ENCODE measurements at places on chromosomes 3 and 15.

- DNase-seq, result no peak
These were observed 213.0 kb upstream of the FEZF2 start for GRCh38 chr3:62586356-62586755.

- DNase-seq, result no peak
These were observed 67.3 kb downstream of the ATG7 start for GRCh38 chr3:11339541-11339940.

DNA sequence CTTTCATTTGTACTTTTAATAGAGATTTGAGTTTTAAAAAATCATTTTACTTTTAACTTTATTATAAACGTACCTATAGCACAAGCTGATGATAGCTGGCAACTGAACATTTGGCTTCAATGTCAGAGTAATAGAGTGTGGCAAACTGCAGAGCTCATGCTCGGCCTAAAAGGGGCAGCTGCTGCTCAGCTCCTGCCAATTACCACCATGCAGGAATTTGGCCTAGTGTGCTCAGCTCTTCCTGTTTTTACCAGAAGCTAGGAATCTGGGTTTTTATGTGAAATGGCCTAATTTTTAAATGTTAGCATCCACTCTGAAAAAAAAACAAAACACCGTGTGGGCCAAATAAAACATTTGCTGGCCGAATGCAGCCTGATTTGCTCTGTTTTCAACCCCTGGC, 1.8 kb downstream of the IFT122 start:
- DNase-seq, result no peak

DNA sequence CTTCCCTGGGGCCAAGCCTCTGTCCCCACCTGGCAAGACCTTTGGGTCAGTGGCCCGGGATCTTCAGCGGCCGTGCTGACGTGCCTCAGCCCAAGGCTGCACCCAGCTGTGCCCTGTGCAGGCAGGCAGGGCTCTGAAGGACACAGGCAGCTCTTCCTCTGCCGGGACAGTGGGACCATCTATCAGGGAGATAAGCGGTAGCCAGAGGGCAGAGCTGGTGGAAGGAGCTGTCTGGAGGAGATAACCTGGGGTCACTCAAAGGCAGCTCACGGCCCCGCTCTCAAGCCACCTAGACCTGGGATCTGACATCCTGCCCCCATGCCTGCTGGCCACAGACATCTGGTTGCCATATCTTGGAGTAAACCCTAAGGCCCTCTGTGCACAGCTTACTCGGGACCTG, 27.3 kb downstream of the DUSP7 start:
- no peak for DNase-seq

DNA sequence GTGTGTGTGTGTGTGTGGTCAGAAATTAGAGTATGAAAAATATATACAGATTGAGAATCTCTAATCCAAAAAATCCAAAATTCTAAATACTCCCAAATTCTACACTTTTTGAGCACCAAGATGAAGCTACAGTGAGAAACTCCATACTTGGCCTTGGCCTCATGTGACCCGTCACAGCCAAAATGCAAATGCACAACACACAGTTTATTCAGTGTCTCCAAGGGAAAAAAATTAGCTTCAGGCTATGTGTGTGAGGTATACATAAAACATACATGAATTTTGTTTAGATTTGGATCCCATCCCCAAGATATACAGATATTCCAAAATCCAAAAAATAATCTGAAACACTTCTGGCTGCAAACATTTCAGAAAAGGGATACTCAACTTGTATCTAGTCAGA, 33.2 kb upstream of the OSTN start:
- no peak for DNase-seq

- no peak for DNase-seq
These were observed 87.1 kb downstream of the ARNT2 start for GRCh38 chr15:80491163-80491847.

- DNase-seq, result no peak
These were observed 69.8 kb upstream of the BLM start for GRCh38 chr15:90647326-90647725.

GRCh38 chr3:183296944-183297343, 43.9 kb downstream of the B3GNT5 start:
- no peak for DNase-seq

DNA sequence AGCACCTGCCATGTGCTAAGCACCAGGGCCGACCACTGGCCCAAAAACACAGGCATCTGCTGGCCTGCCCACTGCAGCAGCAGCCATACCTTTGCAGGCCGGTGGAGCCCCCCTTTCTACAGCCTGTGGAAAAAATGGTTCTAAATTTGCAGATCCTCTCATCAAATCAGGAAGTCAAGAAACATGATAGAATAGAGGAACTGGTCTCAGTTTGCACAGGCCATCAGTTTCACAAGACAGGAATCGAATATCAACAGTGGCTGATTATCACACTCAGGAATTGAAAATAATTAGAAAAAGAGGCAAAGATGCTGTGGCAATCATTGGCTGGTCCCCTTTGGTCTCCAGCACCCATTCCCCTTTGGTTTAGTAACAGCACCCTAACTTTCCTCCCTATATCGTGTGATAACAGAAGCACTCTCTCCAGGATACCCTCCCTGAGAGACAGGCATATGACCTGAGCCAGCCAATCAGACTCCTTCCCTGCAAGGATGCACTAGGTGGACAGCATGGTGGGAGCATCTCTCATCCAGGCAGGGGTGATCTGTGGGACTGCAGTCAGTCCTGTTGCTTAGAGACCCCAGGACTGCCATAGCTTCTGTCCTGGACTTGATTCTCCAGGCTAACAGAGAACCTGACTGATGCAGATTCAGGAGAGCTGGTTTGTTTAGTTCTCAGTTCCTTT, 3.5 kb upstream of the PAK6 start:
- DNase-seq, result no peak

GRCh38 chr3:196197524-196197923, 13.7 kb downstream of the ZDHHC19 start:
- DNase-seq, result no peak

DNA sequence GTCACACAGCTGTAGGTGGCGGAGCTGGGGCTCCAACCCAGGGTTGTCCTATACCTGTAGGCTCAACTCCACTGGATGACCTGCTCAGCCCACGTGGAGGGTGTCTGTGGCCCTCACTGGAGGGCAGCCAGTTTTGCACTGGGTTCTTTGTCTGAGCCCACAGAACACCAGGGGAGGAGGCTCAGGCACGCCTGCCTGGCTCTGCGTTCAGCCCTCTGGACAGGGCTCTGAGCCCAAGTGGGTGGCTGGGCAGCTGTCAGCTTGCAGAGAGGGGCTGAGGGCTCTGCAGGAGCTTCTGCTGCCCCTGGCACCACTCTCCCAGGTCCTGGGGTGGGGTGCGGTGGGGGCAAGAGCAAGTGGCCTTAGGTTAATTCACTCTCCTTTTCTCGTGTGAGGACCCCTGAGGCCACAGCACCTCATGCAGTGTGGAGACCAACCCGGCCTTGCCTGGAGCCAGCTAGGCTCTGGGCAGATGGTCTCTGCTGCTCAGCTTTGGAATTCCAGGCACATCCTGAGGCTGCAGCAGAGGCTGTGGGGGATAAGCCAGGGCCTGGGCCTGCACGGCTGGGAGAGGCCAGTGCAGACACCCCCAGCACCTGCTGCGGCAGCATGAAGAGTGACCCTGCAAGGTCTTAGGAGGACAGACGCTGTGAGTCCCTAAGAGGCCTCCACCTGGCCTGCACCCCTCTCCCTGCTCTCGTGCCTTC, 23.5 kb downstream of the DUSP7 start:
- no peak for DNase-seq

- no peak for DNase-seq
These were observed 40.9 kb downstream of the ACAP2 start for GRCh38 chr3:195401943-195402342.

DNA sequence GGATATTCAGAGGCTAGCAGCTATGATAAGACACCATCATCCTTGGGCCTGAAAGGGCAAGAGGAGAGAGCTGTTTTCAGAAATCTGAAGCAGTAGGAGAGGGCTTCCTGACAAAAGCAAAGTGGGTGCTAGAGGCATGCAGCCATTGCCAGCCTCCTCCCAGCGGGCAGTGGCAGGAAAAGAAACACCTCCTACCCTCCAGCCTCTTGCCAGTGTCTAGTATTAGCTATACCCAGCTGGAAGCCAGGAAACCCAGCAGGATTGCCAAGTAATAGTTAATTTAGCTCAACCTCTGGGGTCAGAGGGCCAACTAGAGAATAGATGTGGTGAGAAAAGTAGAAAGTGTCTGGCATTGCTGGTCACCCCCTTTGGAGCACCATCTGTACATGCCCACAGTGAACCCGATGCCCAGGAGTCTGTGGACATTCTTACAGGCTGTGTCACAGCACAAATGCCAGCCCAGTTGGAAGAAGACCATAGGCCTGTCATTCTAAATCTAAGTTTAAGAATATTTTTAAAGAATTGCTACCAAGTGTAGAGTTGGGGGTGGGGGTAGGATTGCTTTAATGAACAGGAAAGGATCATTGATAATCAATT, 85.3 kb downstream of the HCN4 start:
- no peak for DNase-seq

DNA sequence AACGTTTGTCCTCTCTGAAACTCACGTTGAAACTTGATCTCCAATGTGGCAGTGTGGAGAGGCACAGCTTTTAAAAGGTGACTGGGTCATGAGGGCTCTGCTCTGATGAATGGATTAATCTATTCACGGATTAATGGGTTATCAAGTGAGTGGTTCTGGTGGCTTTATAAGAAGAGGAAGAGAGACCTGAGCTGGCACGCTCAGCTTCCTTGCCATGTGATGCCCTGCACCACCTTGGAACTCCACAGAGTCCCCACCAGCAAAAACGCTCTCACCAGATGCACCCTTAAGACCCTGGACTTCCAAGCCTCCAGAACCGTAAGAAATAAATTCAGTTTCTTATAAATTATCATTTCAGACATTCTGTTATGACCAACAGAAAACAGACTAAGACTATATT, 2.6 kb downstream of the PPP1R2 start:
- no peak for DNase-seq

DNA sequence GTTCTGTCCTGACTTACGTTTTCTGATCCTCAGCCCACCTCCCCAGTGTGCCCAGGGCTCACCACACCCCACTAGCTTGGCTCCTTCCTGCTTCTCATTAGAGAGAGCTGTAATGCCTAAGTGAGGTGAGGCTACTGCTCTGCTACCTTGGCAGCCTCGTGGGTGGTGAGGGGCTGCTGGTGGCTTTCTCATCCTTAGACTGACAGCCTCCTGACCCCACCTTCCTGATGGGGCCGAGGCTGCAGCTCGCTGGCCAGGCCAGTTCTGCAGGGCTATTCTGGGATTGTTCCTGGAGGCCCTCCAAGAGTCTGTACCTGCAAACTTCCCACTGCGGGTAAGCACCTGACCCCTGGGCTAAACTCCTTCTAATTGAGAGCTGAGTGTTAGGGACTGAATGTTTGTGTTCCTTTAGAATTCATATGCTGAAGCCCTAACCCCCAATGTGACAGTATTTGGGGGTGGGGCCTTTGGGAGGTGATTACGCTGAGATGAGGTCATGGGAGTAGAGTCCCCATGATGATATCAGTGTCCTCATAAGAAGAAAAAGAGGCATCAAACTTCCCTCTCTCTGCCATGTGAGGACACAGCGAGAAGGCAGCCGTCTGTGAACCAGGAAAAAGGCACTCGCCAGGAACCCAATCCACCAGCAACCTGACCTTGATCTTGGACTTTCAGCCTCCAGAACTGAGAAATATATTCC, 38.1 kb upstream of the IQSEC1 start:
- DNase-seq, result no peak

DNA sequence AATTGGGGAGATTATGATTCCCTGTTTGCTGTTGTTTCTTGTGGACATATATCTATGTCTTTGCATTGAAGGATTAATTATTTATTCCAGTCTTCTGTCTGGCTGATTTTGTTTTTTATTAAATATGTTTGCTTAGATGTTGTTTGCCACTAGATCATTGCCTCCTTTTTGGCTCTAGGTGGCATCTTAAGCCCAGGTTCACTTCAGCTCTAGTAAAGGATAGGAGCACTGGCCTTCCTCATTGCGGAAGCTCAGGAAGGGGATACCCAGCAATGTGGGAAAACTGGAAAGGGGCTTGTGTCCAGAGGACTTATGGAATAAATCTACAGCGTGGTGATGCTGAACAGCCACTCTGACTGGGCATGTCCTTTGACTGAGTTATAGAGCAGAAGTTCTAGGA, 821.6 kb downstream of the PDCD6IP start:
- DNase-seq, result no peak

DNA sequence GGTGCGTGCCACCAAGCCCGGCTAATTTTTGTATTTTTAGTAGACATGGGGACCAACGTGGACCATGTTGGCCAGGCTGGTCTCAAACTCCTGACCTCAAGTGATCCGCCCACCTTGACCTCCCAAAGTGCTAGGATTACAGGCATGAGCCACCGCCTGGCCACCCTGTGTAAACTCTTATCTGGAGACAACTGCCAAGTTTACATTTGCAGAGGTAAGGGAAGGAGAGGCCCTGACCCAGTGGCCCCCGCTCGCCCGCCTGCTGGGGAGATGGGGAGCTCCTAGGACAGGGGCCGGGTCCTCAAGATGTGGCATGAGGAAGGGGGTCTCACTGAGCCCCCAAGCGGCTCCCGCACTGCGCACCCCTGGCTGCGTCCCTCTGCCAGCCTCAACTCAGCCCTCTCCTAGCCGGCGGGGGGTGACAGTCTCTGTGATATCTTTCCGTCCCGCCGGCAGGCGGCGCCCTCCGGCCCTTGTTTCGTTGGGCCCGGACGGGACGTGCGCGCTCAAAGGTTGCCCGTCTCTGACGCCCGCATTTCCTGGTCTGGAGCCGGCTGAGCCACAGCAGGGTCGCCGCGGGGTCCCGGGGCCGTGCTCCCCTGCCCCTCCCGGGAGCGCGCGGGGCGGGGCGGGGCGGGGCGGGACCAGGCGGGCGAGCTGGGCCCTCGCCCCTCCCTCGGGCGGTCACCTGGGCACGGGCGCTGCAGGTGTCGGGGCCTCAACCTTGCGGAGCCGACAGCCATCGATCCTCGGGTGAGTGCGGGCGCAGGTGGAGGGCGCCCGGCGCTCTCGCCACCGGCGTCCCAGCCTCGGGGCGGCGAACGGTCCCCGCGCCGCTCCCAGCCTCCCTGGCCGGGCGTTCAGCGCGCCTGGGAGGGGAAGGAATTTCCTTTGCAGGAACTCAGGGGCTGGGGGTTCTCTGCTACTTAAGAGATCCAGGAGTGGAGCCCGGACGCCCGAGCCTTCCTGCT, at the start of gene GPR160:
Gene GPR160 (plus strand): TSS at position 533 of the 971 bp plus-strand sequence. CDS start 45,978 bp downstream, outside the sequence.
- DNase-seq, result peak; percentile 68

- DNase-seq, result peak; percentile 21
These were observed 352.4 kb upstream of the ARHGEF26 start for GRCh38 chr3:153768561-153769469.

- no peak for DNase-seq
These were observed 147.6 kb upstream of the HACD2 start for GRCh38 chr3:123732447-123732846.

DNA sequence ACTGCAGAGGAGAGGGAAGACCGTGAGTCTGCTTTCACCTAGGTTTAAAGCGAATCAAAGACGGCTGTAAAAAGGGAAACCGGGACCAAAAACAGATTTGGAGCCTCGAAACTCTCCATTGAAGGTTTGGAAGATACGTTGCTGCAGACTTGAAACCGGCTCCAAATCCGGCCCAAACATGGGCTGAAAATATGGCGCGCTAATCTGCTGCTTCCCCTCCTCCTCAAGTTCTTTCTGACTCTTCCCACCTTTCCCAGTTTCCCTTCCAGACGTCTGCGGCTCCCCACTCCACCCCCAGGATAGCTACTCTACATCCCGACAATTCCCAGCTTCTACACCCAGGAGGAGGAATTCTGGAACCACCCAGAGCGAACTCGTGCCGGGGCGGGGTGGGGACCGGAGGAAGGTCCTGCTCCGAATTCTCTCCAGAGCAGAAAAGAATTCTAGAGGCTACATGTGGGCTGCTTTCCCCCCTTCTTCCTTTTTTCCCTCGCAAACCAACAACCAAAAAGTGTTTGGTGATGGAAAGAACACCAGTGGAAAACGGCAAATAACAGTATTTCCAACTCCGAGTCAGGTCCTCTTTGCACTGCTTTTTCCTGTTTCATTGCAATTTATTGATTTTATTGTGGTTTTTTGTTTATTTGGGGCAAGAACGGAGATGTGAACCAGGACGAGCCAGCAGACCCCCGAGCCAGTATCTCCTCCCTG, 8.5 kb downstream of the EOMES start:
- no peak for DNase-seq
